Cardiac fibroblast (primary cell): ENCODE measurements at places on chromosomes 4 and X.

DNA sequence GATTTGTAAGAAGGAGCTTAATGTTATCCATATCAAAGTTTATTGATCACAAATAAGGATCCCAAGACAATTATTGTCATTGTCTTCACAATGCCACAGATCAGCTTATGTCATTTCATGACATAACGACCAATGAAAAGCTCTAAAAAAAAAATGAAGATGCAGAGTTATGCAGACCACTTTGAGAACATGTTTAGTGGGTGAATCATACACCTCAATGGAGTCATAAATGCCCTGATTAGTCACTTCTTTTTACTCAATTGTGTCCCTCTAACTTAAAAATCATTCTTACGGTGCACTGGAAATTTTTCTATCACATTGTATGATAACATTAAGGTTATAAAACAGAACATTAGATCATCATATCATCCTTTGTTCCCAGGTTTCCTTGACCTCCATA, 87.6 kb upstream of the GABRG1 start:
- DNase-seq, result peak; percentile 3

DNA sequence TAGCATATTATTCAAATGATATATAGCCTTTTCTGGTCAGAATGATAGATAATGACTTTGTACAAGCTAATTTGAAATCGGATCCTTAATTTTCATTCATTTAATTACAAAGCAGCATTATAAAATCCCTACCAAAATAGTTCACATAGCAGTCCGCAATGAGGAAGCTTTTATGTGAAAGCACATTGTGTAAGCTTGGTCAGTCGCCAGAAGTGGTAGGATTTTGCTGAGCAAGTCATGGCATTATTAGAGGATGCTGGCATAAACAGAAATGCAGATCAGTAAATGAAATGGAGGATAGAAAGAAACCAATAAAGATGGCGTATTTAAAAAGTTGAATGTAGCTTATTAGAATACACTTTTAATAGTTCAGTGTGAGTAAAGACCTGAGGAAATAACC, 93.2 kb upstream of the DIAPH2 start:
- no peak for DNase-seq

- DNase-seq, result peak; percentile 88
Observed at GRCh38 chr4:122542411-122543236, 78.2 kb downstream of the IL21 start.

DNA sequence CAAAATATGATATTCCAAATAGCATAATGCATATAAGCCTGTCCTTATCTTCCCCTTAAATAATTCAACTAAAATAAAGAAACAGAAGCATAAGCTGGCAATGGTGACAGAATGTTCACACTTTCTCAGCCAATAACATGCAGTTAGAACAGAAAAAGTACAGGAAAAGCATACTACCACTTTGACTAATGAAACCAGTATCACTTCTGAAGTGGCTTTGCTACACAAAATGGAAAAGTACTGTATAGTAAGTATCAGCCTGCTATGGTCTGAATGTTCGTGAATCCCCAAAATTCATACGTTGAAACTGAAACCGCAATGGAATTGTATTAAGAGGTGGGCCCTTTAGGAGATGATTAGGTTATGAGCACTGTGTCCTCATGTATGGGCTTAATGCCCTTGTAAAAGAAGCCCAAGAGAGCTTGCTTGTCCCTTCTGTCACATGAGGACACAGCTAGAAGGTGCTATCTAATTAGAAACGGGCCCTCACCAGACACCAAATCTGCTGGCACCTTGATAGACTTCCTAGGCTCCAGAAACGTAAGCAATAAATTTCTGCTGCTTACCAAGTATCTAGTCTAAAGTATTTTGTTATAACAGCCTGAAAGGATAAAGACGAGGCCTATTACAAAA, 102.6 kb downstream of the PRDM5 start:
- no peak for DNase-seq

DNA sequence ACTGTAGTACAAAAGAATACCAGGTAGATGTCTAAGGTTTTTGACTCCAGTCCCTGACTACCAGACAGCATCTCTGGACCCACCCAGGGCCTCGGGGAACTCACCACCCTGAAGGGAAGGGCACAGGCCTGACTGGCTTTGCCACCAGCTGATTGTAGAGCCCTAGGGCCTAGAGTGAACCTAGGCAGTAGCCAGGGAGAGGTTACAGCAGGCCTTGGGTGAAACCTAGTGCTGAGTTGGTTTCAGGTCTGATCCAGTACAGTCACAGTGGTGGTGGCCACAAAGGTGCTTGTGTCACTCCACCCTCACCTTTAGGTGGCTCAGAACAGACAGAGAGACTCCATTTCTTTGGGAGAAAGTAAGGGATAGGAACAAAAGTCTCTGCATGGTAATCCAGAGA, 244.8 kb downstream of the KLHL13 start:
- no peak for DNase-seq
